ENCODE measurements at places on chromosomes 2 and 18.
A peak's percentile ranks its signal among the peaks of the same experiment; 100 is the strongest.

DNA sequence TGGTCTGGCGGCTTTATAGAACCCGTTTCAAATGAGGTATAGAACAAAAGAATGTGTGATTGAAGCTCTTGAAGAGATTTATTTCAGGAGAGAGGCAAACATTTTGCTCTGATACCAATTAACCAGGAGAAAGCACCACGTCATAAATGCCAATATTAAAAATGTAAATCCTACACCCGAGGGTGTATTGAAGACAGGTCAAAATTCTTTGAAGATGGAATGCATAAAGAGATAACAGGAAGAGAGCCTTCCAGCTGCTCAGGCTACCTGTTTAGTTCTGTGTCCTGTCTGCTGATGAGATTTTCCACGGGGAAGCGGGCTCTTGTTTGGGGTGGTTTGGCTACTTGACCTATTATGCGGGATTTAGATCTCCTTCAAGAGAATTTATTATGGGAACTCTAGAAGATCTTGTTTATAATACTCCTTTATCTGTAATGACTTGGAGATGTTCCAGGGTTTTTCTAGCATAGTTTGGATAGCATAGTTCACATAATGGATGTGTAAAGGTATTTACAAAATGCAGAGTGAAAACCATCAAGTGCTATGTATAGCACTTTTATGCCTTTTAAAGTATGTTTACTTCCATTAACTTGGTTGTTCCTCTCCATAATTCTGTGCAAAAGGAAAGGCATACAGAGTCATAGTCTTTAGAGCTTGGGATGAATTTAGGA lies 204.5 kb upstream of the SPRED2 start:
- no peak for DNase-seq

DNA sequence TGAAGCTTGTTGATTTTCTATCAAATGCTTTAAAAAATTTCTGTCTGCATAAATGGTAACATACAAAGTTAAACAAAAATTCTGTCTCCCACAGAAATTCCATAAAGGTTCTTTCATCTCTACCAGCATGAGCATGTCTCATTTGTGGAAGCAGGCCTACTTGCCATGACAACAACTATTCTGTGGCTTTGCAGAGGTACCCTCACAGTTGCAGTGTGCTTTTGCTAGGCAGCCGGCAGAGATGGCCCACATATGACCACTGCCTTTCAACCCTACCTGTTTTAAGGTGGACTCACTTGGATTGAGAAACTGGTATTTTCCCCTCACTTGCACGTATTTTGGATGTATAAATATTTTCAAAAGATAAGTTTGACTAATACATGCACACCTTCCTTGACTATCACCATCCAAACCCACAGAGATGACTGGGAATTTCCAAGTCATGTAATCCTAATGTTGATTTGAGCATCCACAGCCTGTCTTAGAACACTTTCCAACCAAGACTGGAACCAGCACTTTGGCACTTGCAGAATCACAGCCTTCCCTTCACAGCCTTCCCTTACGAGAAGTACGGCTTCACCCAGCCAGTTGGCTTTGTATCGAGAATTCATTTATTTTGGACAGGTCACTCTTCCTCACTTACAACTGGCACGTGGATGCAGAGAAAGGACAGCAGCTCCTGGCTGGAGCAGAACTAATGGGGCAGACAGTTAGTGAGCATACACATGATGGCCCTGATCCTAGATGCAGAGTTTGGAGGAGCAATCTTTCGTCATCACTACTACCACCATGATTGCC lies 9.3 kb upstream of the FHL2 start:
- DNase-seq = no peak

DNA sequence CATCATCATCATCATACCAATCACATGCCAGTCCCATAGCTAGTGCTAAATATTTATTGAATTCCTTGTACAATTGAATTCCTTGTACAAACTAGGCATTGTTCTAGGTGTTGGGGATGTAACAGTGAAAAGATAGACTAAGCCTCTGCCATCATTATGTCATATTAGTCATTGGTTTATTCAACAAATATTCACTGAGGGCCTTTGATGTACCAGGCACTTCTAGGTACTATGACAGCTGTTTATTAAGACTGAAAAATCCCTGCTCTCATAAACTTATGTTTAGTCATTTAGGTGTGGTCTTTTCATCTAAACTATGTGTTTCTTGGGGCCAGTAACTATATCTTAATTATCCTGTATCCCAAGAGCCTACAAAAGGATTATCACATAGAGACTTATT lies 412.3 kb upstream of the ETAA1 start:
- DNase-seq = no peak

DNA sequence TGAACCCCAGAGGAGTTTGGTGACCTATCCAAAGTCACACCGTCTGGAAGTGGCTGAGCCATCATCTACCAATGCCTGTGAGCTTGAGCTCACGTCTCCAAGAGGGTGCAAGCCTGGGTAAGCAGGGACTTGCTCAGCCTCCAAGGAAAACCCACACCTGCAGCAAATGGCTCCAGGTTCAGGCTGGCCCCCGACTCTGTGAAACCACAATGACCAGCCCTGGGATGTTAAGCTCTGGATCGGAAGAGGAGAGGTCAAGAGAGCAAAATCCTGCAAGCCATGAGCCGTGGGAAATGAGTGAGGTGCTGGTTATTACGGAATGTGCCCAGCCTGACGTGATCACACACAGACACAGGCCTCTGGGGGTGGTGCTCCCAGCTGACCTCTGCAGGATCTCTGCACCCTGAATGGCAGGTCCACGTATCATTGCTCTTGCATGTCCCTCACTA lies 94.1 kb upstream of the OTOS start:
- no peak for DNase-seq

DNA sequence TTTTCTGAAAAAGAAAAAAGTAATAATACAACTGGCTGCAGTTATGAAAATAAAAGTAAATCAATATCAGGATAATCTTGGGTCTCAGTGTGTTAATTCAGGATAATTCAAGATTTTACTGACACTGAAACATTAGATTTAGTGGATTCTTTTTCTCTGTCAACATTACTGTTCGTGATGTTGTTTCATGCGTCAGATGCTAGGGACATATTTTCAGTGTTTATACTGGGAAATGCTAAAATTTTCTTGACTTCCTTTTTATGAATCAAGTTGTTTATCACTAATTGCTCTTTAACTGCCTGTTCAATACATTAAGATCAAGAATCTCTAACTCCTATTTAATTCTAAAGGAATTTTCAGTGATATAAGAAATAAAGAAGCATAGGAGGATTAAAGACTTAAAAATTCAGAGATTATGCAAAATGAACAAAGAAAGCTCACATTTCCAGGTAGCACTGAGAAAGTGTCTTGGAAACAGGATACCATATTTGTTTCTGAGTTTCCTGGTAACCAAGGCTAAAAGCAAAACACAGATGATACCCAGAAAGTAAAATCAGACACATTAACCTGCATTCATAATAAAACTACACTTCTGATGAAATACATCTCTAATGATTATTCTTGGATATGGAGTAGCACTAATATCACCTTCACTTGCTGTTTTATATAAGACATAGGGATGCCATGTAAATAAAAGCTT lies 174.0 kb downstream of the ARL4C start:
- no peak for DNase-seq

DNA sequence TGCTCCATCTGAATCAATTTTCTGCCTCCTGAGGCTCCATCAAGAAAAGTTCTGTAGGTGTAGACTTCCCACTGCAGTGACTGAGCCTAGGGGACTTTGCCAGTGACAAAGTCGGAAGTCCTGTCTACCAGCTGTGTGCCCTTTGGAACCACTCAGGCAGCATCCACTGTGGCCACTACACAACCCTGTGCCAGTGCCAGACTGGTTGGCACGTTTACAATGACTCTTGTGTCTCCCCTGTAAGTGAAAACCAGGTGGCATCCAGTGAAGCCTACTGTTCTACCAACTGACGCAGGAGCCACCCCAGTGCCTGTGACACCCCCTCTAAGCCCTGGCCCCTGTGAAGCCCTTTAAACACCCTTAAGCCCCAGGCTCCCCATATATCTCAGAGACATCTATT lies 132.1 kb upstream of the SERPINE2 start:
- peak; percentile 48 for DNase-seq

DNA sequence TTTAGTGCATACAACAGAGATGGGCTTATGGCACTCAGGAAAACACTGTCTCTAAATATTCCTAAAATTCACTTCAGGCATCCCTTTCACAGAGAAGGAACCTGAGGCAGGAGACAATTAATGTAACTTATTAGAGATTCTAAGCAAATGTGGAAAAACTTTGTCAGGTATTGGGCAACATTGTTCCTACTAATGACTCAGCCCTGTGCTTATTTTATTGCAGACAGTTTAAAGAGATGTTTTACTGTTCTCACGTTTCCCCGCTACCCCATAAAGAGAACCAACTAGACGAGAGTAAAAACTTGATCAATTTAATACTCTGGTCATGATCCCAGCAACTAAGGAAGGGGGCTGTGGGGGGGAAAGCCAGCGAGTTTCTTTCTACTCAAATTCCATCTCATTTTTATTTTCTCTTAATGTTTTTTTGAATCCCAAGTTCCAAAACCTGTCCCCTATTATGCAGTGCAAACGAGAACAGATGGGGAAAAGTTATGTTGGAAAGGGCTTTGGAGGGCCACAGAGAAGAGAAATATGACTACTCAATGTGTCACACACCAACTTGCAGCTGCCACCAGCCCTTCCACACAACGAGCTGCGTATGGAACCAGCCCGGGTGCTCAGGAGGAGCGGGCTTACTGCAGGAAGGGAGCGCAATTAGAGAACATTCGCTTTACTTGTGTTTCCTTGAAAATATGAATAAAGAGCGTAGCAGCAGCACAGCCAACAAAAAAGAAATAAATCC lies 18.7 kb upstream of the ACVR1 start:
- no peak for DNase-seq

DNA sequence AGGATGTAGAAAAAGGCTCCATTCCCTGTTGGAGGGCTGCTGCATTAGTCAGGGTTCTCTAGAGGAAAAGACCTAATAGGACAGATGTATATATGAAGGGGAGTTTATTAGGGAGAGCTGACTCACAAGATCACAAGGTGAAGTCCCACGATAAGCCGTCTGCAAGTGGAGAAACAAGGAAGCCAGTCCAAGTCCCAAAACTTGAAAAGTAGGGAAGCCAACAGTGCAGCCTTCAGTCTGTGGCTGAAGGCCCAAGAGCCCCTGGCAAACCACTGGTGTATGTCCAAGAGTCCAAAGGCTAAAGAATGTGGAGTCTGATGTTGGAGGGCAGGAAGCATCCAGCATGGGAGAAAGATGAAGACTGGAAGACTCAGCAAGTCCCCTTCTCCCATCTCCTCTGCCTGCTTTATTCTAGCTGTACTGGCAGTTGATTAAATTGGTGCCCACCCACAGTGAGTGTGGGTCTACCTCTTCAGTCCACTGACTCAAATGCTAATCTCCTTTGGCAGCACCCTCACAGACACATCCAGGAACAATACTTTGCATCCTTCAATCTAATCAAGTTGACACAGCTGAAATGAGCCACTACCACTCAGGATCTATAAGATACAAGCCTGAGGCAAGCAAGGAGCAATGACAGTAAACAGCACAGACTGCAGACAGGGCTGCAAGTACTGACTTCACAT lies 30.0 kb upstream of the ATG16L1 start:
- DNase-seq = no peak

DNA sequence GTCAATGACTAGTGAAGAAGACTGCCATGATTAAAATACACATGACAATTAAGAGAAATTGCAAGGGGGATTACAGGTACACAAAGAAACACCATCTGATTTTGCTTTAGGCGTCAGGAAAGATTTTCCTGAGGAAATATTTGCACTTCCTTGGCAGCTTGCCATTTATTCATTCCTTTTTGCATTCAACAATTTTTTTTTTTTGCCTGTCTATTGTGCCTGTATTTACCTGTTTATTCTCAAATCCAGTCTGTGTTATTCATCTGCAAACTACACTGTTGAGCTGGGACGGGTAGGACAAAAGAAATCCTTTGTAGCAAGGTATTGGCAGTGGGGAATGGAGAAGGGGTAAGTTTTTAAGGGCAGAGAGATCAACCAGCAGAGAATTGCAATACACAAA lies 31.8 kb downstream of the SMAD2 start:
- no peak for DNase-seq

GRCh38 chr2:186917866-186918265 lies 68.9 kb upstream of the ZSWIM2 start:
- no peak for DNase-seq

DNA sequence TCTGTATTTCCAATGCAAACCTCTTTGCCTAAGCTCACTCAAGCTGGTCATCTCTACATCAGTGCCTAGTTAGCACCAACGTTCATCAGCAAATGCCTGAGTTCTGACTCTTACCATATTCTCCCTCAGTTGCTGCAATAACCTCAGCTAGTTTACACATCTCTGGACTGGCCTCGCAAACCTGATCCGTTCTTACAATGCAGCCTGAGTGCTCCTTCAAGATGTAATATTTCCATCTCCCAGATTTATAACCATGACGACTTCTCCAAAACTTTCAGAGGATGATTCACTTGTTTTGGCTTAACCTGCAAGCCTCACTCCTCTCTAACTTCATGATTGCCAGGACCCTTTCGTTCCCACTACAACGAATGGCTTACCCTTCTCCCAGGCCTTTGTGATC lies 69.7 kb downstream of the DIPK1C start:
- DNase-seq = no peak

All from nucleus accumbens (tissue), 56 donors.